Urinary bladder (tissue), 4 donors: ENCODE measurements at places on chromosomes 1 and 21. TPM values are rescaled to one million over a fixed set of nuclear protein-coding genes. Genes with fewer than 3 reads are reported as not detected.

DNA sequence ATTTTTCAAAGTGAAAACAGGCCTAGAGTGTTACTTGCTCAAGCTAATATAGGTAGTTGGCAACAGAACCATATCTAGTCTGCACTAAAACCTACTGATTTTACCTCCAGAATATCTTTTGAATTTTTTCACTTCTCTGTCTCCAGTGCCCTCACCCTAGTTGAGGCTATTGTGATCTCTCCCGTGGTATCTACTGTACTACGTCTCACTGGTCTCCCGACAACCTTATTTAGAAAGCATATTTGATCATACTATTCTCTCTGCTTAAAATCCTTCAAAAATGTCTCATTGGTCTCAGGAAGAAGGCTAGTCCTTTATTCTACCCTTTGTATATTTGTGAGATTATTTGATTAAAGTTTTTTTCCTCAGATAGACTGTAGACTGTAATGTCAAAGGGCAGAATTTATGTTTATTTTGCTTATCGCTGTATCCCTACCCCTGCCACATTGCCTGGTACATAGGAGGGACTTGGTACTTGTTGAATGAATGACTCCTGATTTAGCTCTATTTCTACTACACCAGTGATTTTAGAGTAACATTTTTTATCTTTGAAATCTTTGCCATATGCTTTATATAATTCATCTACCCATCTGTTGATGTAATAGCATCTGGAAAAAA, 135.5 kb upstream of the KIAA1614 start:
- no peak for DNase-seq

- no peak for DNase-seq
These were observed 34.3 kb upstream of the CITED4 start for GRCh38 chr1:40896482-40896881.

DNA sequence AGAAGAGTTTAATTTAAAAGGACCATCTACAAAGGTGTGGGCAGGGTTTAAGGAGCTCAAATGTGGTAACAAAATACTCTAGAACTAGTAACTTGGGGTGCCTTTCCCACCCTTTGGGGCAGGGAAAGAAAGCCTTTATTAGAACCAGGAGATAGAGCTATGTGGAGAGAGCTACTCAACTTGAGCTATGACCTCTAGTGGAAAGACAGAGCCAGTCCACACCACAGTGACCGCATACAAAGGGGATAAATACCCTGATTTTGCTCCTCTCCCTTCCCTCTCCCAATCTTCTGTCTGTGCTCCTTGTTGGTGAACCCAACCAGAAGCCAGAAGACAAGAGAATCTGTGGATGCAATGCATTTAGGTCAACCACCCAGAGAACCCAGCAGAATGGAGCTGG, 54.4 kb upstream of the JAK1 start:
- no peak for DNase-seq

GRCh38 chr1:108561689-108562326, 1.9 kb downstream of the EEIG2 start:
- DNase-seq = no peak

GRCh38 chr1:227546059-227546458, 17.3 kb upstream of the ZNF678 start:
- DNase-seq = no peak

MTARC1 gene
- total RNA-seq = 12.2 TPM

LPAR3 gene
- 12.8 TPM for total RNA-seq

RIPK4 gene
- total RNA-seq = 8.8 TPM

SLC45A1 gene
- 1.6 TPM for total RNA-seq
